ENCODE measurements at places on chromosomes 2 and 18.

DNA sequence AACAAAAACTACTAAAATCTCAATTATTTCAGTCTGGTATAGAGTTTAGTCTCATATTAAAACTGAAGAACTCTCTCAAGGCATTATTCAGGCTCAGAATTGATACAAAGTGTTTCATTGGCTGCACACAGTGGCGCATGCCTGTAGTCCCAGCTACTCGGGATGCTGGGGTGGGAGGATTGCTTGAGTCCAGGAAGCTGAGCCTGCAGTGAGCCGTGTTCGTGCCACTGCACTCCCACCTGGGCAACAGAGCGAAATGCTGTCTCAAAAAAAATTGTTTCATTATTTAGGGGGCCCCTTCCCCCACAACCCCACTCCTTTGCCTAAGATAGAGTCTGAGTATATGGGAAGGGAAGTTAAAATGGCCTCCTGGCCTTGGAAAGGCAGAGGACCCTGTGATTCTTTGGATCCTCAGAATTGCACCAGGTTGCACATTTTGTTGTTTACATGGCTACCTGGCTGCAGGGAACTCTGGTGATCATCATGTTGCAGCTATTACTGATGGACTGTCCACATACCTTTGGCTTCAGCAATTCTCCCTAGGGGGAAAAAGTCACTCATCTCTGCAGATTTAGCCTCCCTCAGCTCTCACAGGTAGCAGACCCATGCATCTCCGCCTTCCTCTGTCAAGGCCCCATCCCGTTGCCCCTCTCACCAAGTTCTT lies 19.2 kb upstream of the CYRIA start:
- DNase-seq: no peak

GRCh38 chr2:162174746-162175145 lies 22.7 kb upstream of the GCG start:
- DNase-seq: peak; percentile 73

DNA sequence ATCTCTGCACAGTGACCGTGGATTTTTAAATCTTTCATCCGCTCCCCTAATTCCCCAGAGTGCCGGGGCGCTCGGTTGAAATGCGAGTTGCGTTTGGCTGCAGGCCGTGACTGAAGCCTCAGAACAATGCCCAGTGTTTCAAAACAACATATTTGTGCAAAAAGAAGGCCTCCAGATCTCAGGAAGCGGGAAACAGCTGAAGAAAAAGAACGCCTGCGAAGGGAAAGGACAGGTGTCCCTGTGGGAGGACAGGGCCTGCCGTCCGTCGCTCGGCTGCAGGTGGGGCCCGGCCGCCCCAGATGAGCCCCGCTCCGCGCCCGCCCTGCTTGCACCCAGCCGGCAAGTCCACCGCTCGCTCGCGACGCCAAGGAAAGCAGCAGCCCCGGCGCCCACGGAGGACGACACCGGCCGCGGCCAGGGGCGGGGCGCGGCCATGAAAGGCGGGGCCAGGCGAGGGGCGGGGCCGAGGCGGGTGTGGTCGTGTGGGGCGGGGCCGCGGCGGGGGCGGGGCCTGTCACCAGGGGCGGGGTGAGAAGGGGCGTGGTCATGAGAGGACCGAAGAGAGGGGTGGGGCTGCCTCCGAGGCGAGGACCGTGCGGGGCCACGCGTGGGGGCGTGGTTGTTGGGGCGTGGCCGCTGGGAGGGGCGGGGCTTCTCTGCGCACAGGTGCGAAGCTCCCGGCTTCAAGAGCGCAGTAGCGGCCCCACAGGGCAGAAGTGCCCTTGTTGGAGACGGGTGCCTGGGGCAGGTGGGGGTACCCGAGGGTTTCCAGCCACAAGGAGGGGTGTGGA lies 17.6 kb upstream of the BOK start:
- peak; percentile 40 for DNase-seq

- no peak for DNase-seq
These were observed 90.1 kb upstream of the TGFA start for GRCh38 chr2:70643715-70644114.

GRCh38 chr2:57962861-57963260 lies 83.7 kb upstream of the VRK2 start:
- no peak for DNase-seq

DNA sequence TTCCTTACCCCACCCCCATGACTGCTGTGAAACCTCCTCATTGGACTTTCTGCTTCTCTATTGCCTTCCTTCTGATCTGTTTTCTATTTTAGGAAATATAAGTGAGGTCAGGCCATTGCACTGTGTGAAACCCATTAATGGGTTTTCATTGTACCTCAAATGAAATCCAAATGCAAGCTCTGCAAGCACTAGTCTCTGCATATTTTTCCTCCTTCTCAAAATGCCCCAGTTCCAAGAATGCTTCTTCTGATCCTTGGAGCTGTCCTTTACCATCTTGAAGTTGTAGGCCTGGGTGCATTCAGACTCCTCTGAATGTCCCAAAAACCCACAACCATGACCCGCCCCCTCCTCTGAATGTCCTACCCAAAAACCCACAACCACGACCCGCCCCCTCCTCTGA lies 8.2 kb downstream of the IL1A start:
- no peak for DNase-seq

- no peak for DNase-seq
These were observed 68.7 kb upstream of the SPRED2 start for GRCh38 chr2:65501074-65501473.

- DNase-seq: peak; percentile 79
These were observed 18.7 kb downstream of the C1D start for GRCh38 chr2:68044099-68044498.

DNA sequence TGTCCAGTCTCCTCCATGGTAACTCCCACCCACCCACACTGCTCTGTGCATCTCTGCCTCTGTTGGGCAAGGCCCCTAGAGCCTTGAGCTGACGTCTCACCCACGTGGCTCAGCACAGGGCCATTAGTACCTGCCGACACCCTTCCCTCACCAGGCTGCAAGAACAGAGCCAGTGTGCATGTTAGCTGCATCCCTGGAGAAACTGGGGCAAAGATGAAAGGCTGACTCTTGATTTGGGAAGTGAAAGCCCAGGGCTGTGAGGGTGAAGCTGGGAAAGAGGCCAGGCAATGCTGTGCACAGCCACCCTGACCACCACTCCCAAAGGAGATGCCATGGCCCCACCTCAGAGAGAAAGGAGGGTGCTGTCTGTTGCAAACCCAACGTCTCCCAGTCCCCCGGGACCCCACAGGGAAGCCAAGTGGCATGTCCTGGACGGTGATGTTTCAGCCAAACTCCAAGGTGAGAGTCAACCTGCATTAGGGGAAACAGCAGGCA lies 20.0 kb upstream of the HPCAL1 start:
- no peak for DNase-seq

DNA sequence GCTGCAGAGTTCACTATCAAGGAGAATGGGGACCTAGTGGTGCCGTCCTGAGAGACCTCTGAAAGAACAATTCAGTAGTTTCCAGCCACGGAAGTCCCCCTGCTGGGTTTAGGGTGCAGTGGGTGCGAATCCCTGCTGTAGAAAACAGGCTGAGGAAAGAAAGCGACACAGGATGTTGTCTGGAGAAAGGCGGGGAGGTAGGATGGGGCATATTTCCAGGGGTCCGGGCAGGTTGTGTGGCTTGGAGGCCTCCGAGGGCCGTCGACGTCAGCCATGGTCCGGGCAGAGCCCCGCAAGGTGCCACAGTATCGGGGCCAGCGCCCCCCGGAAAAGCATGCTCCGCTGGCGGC lies 807 bp upstream of the CREB1 start:
- peak; percentile 51 for DNase-seq

DNA sequence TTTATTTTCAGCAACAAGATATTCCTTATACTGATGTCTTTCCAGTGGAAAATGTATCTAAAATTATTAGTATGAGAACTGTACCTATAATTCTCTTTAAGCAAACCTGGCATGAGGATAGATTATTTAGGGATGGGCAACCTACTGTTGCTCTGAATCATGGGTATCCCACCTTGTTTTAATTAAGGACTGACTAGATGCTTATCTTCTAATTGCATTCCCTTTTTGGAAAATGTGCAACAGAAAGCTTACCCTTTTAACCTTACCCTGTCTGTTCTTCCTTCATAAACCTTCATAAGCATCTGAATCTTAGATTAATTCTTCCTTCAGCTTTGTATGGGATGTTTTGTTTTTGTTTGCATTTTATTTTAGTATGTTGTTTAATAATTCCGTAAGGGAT lies 110.3 kb downstream of the TAF4B start:
- DNase-seq: no peak

- peak; percentile 67 for DNase-seq
These were observed 52.3 kb downstream of the BAZ2B start for GRCh38 chr2:159564081-159564480.

DNA sequence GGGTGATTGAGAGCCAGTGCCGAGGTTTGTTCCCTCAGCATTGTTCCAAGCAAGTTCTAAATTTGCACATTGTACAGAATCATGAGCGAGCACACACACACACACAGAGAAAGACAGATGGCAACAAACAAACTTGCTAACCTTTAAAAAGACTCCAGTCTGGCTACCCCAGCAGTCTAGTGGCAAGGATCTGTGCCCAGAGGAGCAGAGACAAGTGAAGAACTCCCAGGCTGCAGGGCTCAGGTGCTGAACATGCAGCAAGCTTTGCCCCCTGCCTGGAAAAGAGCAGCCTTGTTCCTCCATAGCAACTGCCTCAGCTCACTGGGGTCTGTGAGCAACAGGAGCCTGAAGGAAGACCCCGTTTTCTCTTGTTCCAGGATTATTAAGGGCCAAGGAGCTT lies 169.2 kb upstream of the CCDC68 start:
- DNase-seq: no peak

- DNase-seq: no peak
These were observed 104.2 kb downstream of the TPGS2 start for GRCh38 chr18:36724591-36725001.

DNA sequence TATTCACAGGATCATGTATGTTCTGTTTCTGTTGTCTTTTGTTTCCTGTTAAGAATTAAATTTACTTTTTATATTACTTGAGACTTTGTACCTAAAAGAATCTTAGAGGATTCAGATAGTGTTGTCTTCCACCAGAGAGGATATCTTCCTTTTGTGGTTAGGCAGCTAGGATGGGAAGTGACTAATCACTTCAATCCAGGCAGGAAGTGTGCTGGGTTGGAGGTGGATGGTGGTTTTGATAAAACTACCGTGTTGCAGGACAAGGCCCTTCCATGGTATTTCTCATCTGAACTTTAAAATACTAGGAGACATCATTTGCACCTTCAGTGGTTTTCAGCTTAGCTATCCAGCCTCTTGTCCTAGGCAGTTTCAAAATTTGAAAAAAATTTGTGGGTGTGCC lies 728.6 kb upstream of the CDH2 start:
- peak; percentile 51 for DNase-seq

DNA sequence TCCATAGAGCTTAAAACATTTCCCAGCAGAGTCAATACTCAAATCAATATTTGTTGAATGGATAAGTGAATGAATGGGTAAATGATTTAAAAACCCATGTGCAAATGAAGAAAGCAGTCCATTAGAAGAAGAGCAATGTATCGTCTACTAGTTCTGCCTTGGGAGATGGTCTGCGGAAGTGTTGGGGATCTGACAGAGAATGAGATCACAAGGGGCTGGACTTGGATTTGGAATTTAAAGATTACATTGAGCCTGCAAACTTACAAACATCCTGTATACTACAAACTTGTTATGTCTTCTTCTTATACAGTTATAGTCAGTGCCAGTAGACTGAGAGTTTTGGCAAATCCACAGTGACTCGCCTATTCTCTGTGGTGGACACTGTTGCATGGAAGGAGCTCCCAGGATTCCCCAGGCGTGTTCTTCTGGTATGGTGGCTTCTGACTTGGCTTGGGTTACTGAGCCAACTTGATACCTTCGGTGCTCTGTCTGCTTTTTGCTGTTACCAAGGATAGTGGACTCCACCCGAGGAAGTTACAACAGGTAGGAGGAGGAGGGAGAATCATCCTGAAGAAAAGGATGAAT lies 163.3 kb upstream of the SERPINE2 start:
- no peak for DNase-seq

DNA sequence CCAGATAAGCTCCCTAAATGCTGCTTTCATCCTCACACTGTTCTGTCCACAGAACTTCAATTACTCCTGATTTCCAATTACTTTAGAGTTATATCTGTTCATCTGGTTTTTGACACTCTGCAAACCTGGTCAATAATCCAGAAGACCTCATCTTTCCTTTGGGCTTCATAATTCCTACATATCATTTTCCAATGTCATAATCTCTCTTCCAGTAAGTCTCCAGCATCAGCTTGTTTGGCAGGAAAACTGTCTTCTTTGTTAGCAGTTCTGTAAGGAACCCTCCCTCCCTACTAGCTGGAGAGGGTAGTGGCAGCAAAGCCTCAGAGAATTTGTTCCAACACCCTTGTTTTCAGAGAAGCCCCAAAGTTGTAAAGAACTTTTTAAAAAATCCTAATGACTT lies 11.9 kb upstream of the SLC14A1 start:
- DNase-seq: no peak

DNA sequence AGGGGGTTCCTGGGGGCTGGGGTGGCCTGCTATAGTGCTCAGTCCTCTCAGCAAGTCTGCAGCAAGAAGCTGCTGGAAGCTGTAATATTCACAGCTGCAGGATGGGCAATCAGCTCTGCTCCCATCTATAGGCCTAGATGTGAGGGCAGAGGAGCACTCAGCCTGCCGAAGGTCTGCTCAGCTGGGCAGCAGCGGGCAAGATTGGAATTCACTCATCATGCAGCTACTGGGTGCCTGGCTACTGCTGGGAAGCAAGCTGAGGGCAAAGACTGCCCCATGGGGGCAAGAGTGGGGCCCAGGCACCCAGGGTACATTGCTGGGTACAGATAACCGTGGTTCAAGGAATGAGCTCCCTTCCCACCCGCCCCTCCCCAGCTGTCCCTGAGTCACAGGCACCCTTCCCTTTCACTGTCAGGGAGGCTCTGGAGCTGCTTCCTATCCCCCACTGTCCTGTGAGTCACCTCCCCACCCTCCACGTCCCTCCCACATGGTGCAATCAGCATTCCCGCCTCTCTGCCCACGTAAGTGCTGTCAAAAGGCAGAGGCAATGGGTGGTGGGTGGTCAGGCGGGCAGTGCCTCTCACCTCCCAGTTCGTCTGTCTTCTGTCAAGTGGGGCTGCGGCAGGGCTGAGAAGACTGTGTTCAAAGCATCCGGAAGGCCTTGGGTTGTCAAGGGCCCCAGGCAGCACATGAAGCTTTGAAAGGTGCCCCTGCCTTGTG lies 169.2 kb downstream of the TRIM43 start:
- peak; percentile 85 for DNase-seq

GRCh38 chr2:240396623-240397541 lies 38.6 kb upstream of the GPC1 start:
- DNase-seq: no peak

- DNase-seq: no peak
These were observed 205.9 kb downstream of the PTGR3 start for GRCh38 chr18:75003039-75003438.

Measured in fibroblast of skin of right quadriceps (primary cell).